ENCODE measurements at places on chromosomes 5 and 9.

DNA sequence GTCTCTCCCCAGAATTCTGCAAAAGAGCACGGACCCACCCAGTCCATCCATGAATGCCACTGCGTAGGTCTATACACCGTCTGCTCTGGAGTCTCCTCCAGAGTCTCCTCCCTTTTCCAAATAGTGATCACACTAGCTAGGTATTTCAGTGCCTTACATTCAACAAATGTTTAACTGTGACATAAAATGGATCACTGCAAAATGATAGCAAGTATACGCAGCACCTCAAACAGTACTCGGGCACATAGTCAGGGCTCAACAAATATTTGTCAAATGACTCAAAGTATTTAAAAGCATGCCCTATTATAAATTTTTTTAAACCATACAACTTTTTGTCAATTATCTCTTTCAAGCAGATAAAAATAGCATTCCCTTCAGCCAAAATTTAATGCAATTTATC is 60.5 kb downstream of the TLE1 start:
- no peak for DNase-seq

- DNase-seq = peak; percentile 47
These were observed 566 bp upstream of the FOCAD start for GRCh38 chr9:20683351-20684034.

DNA sequence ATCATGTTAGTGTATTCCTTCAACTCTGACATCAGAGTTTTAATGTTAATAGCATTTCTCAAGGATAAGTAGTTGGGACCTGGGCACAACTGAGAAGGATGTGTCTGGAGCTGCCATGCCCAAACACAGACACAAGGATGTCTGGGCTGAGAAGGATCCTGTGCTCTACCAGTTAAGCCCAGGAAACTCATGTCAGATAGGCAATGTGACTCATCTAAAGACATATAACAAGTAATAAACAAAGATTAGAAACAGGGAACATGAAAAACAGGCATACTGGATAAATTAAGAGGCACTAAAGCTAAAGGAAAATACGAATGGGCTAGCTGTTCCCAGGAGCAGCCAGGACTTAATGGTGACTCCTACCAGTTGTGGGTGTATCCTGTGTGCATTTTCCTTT is 9.1 kb upstream of the EGFLAM start:
- DNase-seq = no peak

DNA sequence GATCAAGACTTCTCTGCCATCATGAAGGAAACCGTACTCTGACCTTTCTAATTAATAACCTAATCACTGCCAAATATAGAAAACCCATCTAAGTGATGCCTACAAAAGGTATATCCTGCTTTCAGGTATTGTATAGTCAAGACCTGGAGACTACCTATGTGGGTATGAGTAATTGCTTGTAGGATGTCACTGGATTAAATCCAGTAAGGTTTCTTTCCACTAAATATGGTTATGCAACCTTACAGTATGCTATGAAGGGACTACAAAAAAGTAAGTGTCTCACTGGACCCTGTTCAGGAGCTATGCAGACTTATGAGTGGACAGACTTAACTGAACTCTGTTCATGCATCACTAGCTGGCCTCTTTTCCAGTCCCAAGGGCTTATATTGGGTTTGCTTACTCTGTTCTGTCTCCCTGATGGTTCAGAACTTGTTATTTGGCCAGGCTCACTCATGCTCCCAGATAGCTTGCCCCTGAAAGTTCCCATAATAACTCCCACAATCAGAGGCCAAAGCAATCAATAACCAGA is 51.1 kb downstream of the PDE6A start:
- DNase-seq = no peak

DNA sequence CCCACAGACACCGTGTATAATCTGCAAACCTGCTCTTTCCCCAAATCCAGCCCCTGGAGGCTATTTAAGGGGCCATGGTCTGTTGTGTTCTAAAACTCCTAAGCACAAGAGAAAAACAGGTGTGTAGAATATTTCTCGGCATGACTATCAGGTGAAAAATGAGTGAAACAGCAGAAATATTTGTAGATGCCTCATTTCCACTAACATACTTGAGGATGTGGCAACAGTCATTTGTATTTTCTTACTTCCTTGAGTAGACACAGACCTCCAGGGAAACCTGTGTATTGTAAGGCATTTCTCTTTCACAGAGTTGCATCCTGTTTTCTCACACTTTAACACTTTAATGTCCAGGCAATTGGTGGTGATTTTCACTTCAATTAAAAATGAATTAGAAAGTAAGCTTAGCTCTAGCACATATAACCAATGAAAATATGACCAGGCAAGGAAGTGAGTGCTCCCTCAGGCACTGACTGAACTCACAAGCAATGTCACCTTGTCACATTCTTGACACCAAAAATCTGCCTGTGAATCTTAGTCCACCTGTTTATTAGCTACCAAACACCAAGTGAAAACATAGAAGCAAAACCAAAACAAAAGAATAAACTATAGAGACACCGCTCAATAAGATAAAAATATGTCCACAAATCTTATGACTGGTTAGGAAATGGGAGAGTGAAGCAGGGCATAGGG is 64.4 kb downstream of the DIRAS2 start:
- DNase-seq = no peak

- DNase-seq = no peak
These were observed 85.4 kb downstream of the ADAMTS2 start for GRCh38 chr5:179259731-179260323.

DNA sequence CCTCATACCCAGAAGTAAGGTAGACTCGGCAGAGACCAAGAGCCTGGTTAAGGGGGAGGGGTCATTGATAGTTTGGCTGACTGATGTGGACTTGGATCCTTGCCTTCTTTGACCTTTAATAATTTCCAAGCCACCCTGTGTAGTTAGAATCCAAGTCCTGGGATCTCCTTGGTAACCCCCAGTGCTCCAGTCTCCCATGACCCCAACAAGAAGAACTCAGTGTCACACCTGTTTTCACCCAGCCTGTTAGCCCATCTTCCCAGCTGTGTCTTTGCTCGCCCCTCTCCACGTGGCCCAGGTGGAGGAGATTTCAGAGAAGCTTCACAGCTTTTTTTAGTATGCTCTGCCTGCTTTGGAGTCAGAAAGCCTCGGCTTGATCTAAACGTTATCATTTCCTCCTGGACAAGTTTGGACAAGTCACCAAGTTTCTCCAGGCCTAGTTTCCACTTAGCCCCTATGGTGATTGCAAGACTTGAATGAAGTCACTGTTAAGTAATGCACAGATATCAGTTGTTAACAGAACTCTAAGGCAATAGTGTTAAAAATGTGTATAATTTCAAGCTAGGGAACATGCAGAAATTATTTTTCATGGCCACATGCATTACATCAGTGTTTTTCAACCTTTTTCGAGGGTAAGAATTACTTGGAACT is 170.0 kb downstream of the TMEM38B start:
- DNase-seq = no peak

- no peak for DNase-seq
These were observed 15.4 kb downstream of the LMX1B start for GRCh38 chr9:126628969-126629674.

Measured in cerebellum (tissue), 4 donors.